SW480 (cell line): ENCODE measurements at places on chromosomes 7 and 10.

DNA sequence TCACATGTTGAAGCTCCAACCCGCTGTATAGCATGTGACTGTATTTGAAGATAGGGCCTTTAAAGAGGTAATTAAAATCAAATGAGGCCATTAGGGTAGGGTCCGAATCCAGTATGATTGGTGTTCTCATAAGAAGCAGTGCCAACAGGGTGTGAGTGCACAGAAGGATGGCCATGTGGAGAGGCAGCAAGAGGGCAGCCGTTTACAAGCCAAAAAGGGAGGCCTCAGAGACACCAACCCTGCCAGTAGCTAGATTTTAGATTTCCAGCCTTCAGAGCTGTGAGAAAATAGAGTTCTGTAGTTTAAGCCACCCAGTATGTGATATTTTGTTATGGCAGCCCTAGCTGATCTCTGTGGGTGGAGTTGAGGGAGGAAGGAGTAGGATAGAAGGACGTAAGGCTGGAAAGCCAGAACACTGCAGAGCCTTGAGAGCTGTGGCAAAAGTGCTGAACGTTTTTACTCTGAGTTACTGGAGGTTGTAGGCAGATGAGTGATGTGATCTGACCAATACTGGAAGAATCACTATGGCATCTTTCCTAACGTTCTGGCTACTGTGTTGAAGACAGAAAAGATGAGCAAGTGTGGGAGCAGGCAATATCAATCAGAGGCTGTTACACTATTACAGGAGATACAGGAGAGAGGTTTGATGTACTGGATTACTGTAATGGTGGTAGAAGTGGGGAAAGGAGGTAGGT, 334.9 kb downstream of the ELMO1 start:
- no peak for DNase-seq

DNA sequence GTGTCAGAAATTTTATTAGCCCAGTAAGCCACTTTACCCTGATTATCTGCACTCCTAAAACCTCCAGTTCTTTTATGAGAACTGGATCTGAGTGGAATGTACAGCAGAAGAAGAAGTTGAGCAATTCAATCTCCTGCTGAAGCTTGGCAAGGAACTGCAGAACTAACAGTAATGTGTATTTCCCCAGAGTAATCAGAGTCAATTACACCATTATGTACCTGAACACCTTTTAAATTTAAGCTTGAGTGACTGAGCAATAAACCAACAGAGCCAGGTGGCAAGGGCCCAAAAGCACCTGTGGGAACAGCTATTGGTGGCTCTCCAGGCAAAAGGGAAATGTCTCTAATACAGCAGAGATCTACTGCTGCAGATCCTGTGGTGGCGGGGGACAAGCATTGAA, 40.1 kb upstream of the AKR1C2 start:
- no peak for DNase-seq

DNA sequence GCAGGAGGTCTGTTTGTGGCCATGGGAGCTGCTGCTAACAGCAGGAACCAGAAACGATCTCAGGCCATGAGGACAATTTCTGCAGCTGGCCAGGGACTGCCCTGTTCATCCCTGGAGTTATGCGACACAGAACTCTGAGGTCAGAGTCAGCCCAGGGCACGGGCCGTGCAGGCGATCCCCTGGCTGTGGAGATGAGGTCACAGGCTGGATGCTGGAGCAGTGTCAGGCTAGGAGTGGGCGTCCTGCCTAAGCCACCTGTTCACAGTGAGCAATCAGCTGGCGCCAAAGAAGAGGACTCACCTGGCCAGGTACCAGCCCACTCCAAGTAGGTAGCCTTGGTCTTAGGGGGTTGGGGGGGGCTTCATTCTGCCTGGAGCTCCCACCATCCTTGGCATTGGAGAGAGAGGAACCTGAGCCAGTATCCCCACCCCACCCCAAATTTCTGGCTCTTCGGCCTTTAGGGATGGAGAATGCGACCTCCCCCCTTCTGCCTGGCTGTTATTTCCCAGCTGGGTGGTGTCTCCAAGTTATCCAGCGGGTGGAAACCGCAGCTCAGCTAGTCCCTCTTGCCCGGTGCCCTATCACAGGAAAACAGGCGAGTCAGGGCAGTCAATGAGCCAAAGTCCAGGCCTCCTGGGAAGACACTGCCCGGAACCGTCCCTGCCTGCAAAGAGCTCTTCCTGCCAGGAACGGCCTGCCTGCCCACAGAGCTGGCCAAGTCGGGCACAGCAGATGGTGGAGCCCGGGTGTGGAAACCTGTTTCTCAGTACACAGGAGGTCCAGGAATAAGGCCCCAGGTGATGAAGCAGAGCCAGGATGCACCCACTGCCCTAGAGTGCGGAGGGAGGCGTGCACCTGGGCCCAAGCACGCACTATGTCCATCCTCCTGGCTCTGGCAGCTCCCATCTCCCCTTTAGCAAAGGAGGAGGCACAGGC, 1.8 kb upstream of the TTYH3 start:
- DNase-seq = peak; percentile 90

GRCh38 chr7:42344198-42344755, 107.3 kb upstream of the GLI3 start:
- no peak for DNase-seq

DNA sequence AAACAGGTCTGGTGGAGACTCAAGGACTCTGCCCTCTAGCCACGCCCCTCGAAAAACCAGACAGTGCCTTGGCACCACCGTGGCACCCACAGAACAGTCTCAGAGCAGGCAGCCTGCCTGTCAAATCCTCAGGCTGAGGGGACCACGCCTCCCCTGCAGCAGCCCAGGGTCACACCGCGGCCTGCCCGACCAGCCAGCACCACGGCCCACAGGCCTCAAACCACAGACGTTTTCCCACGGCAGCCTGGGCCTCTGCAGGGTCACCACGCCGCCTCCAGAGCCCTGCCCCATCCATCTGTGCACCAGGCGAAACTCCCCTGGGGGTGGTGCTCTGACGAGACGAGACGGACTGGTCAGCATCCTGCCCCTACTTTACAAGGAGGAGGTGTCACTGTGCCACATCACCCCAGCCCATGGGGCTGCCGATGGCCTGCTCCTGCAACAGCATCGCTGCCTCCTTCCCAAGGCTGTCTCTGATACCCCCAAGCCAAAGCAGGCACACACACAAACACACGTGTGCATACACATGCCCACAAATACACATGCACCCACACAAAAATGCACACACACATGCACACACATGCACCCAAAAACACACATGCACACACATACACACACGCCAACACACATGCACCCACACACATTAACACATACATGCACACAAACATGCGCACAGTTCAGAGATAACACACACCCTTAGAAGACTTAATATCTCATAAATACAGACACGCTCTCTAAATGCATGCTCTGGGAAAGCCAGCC, 24.6 kb downstream of the PAPOLB start:
- no peak for DNase-seq

- no peak for DNase-seq
Observed at GRCh38 chr10:72639441-72639873, 13.6 kb upstream of the MICU1 start.

- DNase-seq = peak; percentile 80
Observed at GRCh38 chr10:63466144-63466935, 563 bp upstream of the JMJD1C start.

DNA sequence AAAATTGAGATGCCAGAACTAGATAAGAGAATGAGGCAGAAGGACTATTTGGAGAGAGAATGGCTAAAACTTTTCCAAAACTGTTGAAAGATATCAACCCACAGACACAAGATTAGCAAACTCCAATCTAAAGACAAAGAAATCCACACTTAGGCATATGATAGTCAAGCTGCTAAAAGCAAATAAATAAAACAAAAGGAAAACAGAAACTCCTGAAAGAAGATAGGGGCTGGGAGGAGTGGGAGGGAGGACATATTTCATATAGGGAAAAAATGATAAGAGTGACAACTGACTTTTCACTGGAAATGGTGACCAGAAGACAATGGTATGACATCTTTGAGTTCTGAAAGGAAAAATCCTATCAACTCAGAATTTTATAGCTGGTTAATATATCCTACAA, 105.4 kb upstream of the ADO start:
- DNase-seq = no peak

DNA sequence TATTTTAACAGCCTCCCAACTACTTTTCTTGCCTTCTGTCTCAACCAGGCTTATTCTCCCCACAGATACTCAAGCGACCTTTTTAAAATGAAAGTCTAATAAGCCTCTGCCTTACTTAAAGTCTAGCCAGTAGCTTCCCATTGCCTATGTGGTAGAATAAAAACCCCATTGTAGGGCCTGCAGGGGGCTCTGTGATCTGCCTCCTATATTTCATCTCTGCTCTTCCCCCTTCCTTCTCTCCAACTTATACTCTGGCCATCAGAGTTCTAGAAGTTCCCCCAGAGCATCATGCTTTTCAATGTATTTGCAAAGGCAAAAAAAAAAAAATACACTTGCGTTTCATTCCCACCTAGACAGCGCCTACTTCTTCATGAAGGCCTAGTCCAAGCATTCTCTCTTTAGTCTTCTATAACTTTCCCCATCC, 167.7 kb upstream of the ADO start:
- no peak for DNase-seq

DNA sequence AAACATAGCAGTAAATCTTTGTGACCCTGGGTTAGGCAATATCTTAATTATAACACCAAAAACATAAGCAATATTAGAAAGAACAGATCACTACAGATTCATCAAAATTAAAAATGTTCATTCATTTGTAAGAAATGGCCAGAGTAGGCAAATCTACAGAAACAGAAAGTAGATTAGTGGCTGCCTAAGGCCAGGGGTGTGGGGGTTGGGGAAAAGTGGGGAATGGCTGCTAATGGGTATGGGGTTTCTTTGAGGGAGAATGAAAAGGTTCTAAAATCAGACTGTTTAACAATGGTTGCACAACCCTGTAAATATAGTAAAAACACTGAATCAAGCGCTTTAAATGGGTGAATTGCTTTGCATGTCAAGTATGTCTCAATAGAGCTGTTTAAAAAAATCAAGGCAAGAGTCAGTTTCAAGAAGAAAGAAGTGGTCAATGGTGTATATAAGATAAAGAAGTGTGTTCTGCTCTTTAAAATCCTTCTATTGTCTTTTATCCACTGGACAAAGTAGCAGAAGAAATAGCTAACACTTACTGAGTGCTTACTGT, 42.6 kb downstream of the CDK6 start:
- no peak for DNase-seq

DNA sequence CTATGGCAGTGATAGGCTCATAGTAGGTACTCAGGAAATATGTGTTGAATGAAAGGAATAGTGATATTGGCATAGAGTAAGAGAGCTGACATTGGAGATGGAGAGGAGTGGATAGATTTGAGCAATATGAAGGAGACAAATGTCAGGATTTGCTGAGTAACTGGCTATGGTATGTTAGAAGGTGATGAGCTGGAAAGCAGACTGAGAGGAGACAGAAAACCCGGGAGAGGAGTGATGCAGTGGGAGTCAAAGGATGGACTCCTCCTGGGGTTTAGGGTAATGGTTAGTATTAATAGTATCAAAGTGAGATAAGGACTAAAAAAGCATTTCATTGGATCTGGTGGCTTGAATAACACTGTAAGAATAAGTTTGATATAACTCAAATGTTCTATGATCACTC, 64.8 kb downstream of the CD36 start:
- no peak for DNase-seq

- no peak for DNase-seq
Observed at GRCh38 chr7:103857435-103857834, 132.0 kb downstream of the RELN start.

GRCh38 chr10:16011548-16011947, 151.2 kb upstream of the MINDY3 start:
- DNase-seq = no peak

- peak; percentile 50 for DNase-seq
Observed at GRCh38 chr10:132939957-132940790, 2.2 kb downstream of the CFAP46 start.
